ENCODE measurements at places on chromosomes 4 and X.

DNA sequence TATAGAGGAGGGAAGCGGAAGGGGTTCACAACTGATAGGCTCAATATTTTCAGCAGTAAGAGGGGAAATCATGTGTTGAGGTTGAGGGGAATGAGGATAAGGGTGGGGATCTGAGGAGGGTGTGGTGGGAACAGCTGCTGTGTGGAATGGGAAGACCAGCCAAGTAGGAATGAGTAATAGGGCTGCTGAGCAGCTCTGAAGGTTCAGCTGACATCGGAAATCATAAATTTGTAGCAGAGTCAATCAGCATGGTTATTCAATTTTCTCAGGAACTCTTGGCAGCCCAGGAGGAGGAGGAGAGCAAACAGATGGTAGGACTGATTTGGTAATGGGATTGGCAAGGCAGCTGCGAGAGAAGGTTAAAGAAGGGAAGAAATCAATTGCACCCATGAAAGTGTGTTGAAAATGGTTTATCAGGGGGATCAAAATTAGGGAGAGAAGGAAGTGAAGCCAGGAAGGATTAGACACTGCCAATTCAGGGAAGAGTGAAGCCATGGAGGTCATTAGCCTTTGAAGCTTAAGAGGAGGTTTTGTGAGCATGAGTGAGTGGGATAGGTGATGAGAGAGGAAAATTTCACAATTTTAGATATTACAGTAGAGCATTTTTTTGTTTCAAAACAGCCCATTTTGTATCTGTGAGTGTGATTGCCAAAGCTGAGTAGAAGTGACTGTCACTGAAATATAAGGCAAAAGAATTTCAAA is 82.6 kb downstream of the PCDH7 start:
- peak; percentile 91 for DNase-seq

- no peak for DNase-seq
Measured at GRCh38 chr4:185224597-185224996, 15.2 kb downstream of the SNX25 start.

DNA sequence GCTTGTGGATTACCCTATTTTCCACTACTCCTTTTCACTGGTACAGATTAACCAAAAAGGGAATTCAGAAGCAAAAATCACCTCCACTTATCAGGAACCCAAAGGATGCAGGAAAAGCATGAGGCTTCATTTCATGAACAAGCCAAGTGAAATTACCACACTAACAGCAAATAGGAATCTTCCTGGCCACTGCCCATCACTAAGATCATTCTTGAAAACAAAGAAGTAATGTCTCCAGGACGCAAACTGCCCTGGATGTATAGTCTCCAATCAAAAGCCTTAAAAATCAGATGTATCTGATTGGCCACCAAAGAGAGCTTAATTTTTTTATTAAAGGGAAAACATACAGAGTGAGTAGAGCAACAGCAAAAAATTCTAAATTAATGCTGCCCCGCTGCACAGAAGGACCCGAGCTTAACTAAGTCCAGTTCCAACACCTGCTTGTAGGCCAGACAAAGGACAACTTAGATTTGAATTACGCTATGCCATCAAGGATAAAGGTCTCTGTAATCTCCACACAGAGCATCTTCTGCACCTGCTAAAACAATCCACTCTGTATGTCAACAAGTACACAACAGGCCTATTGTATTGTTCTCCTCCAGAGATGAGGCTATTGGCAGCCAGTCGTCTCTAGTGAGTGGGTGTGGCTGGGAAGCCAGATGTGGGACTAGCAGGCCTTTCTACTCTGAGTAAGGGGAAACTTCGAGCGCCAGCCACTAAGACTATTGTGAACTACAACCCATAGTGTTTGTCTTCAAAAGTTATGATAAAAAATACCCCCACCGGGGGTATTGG is 12.4 kb downstream of the ZDHHC9 start:
- no peak for DNase-seq

DNA sequence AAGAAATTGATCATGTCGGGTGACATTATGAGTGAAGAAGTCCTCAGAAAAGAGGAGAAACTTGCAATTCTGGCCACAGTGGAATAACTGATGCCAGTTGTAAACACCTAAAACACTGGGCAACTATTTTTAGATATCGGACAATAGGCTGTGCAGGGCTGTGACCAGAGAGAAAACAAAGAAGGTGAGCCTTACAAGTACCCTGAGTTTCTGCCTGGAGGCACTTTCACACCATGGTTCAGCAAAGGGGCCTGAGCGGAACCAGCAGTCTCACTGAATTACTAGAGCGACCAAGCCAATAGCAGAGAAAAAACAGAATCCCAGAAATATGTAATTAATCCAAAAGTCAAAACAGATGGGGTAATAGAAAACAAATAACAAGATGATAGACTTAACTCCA is 11.2 kb downstream of the IRAK1 start:
- DNase-seq, result no peak

DNA sequence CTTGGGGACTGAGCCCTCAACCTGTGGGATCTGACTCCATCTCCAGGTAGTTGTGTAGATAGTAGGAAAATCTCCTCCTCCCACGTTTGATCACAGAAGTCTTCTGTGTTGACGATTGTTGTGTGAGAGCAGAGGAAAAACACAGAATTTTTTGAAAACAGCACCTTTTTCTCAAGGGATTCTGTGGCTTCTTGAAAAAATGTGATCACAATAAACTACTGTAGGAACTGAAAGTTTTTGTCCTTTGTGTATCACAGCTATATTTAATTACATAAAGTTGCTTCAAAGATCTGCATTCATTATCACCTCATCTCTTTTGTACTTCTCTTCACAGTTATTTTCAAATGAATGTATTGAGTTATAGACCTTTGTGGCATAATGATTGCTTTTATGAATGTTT is 85.1 kb downstream of the AFF1 start:
- no peak for DNase-seq

DNA sequence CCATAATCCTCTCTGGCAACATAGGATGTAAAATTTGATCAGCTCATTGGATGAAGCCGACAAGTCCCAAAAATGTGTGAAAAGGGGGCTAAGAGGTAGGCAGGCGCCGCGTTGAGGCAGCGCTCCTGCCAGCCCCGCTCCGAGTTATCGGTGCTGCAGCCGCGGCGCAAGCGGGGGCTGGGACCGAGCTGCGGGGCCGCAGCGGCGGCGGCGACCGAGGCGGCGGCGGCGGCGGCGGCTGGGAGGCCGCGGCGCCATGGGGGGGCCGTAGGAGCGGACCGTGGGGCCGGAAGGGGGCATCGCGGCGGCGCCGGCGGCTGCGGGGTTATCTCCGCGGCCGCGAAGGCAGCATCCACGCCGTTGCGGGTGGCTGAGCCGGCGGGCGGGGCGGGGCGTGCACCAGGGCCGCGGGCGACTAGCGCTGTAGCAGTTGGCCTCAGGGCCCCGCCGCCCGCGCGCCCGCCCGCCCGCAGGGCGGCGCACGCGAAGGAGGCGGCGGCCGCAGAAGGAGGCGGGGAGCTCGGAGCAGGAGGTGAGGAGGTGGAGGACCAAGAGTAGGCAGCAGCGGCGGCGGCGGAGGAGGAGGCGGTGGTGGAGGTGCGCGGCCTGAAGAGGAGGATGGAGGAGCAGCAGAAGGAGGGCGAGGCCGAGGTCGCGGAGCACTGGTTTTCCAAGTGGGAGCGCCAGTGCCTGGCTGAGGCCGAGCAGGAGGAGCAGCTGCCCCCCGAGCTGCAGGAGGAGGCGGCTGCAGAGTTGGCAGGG is 126.0 kb upstream of the CXorf66 start:
- DNase-seq, result peak; percentile 23

DNA sequence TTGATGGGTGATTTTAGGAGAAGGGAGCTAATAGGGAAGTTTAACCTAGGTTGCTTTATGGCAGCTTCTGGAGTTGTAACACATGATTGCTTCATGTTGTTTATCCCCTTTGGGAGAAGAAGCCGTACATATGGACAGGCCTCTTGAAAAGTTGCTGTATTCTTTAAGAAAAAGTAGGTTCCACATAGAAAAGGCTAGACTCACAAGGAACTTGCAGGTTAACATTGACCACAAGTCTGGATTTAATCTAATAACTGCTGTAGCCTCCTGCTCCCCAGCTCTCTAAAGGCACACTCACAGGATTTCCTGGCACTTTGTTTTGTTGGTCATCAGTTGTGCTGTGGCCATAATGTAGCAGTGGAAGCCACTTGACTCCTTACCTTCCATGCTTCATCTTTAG is 19.7 kb downstream of the FNIP2 start:
- DNase-seq, result no peak

GRCh38 chr4:182585321-182585720 is 331.9 kb downstream of the DCTD start:
- DNase-seq, result no peak

DNA sequence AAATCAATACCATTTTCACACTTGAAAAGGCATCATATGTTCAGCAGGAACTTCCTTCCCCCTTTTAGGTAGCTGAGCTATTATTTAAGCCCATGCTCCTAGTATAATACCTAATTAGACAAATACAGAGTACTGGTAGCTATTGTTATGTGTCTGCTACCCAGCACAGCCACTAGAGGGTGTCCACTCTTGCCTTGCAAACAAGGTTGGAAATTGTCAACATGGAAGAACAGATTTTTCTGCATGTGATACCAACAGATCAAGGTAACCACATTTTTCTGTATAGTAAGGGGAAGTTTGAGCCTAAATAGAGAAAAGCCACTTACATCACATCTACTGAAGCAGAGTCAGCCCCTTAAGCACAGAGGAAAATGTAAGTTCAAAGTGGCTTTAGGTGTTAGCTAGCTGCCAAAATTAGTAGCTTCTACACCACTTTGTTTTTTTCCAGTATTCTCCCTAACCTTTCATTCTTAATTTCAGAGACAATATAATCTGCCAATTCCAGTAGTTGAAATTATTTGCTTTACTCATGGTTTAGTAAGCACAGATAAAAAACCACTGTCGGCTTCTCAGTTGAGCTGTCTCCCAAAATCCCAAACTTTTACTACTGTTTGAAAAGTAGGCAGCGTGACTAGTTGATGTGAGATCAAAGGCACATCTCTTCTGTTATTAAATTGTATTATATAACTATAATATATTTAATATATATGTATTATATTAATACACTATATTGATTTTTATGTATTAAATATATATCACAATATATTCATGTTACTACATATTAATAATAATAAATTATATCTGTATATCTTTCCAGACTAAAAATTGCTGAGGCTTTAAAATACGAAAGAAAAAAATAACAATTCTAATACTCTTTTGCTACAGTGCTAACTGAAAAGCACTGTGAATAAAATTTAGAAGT is 38.2 kb downstream of the EDNRA start:
- DNase-seq, result peak; percentile 81

DNA sequence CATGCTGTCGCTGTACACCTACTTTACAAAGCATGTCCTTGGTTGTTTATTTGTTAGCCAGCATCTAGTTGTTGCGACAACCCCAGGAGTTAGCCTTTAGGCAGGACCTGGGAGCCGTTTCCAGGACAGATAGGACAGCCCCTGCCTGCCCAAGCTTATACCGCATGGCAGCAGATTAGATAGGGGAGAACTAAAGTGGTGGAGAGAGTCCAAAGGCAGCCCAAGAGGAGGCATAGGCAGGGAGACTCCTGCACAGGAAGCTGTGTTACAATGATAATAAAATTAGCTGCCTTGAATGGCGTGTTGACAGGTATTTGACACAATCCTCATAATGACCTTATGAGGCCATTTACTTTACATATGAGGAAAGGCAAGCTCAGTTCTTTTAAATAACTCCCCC is 13.0 kb downstream of the NSDHL start:
- DNase-seq, result no peak

- no peak for DNase-seq
Measured at GRCh38 chr4:72900952-72901351, 168.6 kb downstream of the COX18 start.

DNA sequence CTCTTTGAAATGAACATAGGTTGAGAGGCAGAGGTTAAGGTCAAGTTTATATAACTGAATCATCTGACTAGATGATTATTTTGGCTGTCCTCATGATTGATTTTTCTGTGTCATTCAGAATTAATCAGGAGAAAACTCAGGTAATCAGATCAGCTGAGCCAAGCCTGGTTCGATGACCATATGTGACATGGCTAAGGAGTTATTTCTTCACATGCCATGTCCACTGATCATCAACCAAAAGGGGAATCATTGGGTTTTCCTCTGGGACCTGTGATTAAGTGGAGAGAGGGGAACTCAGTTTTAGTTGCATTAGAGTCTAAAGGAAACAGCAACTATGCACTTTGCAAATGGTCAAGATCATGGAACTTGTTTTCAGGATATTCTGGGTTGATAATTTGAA is 20.3 kb upstream of the PACRGL start:
- no peak for DNase-seq

- peak; percentile 93 for DNase-seq
Measured at GRCh38 chr4:176195184-176195978, at the start of gene SPATA4. Gene SPATA4, minus strand, starts transcription at chr4:176195585. Its CDS starts 23 bp downstream, at chr4:176195562.

DNA sequence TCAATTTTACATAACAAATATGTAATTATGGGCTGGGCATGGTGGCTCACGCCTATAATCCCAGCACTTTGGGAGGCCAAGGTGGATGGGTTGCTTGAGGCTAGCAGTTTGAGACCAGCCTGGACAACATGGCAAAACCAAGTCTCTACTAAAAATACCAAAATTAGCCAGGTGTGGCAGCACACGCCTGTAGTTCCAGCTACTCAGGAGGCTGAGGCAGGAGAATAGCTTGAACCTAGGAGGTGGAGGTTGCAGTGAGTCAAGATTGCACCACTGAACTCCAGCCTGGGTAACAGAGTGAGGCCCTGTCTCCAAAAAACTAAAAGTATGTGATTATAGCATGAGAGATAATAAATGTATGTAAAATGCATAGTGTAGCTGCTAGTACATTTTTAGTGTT is 229.0 kb downstream of the PPARGC1A start:
- no peak for DNase-seq

All from A673 (cell line).